Suppressor macrophage (primary cell): ENCODE measurements at places on chromosomes 7 and 10.

DNA sequence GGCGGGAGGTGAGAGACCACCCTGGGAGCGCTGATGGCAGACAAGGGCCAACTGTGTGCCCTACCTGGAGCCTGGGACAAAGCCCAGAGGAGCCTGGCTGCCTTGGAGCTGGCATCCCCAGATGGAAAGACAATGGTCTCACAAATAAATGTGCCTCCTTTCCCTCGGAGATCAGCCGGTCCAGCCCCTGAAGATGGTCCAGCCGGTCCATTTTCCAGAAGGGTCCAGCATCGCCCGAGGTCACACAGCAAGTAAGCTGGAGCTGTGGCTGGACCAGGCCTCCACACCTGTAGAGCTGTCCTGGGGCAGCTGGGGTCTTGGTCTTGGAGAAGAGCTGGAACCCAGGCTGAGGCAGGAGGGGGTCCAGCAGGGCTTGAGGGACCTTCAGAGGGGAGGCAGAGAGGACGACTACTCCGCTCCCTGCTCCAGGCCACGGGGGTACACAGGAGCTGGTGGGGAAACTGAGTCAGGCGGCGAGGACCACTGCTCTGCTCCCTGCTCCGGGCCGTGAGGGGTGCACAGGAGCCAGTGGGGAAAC lies 3.6 kb downstream of the ELFN1 start:
- DNase-seq = no peak

- no peak for DNase-seq
These were observed 24.2 kb downstream of the PNLIPRP3 start for GRCh38 chr10:116451711-116452337.

DNA sequence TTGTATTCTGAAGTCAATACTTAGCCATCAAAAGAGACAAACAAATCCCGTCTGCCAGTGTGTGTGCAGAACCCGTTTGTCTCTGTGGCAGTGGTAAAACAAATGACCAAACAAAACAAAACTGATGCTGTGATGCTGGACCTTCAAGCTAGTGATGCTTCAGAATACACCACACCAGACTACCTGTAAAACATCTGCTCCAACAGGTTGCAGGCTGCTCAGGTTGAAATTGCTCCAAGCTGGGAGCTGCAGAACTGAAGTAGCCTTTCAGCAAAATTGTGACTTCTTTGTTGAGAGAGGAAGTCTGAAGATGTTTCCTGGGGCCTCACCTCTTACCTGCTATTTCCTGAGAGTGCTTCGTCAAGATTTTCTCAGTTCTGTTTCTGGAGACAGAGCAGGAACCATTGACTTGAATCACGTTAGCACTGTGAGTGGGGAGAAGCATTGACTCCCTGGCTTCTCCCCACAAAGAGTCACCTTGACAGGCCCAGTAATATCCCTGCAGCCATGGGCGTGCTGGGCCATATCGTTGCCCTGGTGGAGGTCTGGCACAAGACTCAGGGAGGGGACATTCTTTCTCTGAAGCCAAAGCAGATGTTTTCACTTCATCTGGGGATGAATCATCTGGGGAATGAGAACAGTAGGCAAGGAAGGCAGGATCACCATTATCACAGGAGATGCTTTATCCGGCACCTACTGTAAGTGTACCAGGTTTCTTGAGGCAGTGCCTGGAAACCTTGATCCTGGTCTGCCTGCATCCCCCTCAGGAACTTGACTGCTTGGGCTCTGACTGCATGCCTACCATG lies 80.2 kb downstream of the RBM20 start:
- no peak for DNase-seq

- DNase-seq = no peak
These were observed 51.4 kb downstream of the PKD1L1 start for GRCh38 chr7:47896809-47897423.

DNA sequence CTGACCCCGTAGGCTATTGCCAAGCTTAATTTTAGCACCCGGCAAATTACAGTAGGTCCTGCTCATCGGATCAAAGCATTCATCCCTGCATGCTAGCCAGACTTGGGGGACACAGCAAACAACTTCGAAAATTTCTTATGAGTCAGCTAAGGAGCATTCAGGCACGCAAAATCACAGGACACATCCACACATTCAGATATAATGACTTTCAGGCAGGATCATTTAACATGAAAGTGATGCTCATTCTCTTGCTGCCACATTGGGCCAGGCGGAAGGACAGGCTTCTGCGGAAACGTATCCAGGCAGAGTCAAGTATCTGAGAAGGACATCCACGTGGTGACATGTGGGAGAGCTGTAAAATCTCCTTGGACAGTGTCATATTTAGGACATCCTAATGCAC lies 474.0 kb upstream of the NRP1 start:
- no peak for DNase-seq

DNA sequence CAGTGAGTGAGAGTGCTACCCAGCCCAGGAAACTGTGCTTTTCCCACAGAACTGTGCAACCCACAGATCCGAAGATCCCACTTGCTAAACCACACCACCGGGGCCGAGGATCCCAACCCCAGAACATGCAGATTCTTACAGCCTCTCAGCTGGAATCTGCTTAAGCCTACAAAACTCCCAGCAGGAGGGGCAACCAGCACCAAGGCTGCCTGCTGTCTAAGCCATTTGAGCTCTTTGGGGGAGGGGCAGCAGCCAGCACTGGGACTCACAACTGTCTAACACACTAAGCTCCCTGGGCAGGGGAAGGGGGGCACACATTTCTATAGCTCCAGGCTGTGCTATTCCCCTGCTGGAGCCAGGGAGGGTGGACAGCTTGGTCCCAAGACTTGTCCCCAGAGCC lies 529.9 kb downstream of the XPNPEP1 start:
- DNase-seq = no peak

DNA sequence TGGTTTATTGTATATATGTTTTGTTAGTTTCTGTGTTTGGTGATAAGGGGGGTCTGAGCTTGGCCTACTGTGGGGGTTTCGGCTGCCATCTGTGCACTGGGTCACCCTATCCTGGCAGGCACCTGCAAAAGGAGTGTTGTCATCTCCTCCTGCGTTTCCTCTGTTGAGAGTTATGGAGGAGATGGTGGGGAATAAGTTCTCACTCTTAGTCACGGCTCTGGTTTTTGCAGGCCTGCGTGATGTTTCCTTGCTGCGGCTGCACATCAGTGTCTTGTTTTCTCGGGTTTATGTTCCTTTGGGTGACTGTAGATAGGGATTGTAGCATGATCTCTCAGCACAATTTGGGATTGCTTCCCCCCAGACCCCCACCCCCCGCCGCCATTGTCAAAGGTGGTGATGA lies 36.8 kb downstream of the CCM2 start:
- DNase-seq = no peak

- DNase-seq = no peak
These were observed 592.6 kb downstream of the REEP3 start for GRCh38 chr10:64113792-64114191.

DNA sequence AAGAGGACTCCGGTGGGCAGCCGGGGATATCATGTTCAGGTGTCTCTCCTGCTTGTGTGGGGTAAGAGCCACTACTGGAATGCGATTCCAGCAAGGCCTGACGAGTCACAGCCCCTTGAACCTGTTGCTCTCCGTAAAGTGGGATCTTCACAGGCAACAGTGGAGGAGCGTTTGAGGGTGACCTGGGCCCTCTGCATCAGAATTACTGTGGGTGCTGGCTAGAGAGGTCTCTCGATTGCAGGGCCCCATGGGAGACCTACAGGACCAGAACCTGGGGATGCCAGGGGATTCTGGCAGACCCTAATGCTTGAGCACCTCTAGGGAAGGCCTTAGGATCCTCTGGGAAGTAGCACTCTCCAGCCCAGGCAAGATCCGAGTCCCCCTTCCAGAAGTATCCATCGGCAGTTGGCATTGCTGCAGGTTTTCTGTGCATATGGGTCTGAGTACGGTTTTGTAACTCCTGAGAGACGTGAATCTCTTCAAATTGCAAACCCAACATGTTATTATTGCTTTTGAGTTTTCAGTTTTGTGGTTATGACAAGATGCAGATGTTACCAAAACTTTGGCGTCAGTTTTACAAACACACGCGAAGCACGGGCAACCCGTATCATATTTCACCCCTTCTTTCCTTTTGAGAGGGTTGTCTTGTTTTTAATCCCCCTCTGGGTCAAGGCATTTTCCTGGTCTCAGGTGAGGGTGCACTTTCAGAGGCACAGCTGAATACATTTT lies 4.6 kb downstream of the MGMT start:
- DNase-seq = no peak

DNA sequence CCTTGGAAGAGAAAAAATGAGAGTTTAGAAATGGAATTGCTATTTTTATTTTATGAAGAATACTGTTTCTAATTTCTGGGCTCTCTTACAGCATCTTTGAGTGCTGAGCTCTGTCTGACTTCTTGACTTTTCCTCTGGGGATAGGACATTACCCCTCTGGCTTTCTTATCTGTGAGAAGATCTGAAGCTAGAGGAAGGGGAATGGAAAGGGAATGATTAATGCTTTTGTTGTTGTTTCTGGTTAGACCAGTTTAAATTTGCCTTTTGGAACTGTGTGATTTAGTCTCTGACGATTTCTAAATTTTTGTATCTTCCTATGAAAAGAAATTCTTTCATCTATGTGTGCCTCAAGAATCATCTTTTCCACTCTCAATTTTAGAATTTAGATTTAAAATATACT lies 811.4 kb downstream of the REEP3 start:
- DNase-seq = no peak

GRCh38 chr7:149662591-149663095 lies 110.7 kb downstream of the ZNF467 start:
- DNase-seq = peak; percentile 87

DNA sequence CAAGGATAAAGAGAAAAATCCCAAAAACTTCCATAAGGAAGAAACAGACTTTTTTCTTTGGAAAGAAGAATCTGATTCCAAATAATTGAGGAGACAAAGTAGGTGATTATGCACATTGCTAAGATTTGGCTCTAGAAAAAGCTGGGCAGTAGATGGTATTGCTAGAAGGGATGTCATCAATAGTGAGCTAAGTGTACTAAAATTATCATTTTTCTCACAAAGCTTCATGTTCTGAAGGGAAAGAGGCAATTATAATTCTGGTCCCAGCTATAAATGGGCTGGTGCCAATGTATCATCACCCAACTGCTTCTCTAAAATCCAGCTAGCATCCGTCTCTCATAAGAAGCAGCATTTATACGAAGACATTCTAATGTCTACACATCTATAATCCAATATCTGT lies 23.9 kb downstream of the STEAP1 start:
- no peak for DNase-seq

- DNase-seq = no peak
These were observed 19.1 kb downstream of the TSPAN14 start for GRCh38 chr10:80473096-80473657.

- DNase-seq = no peak
These were observed 20.9 kb downstream of the ANKRD7 start for GRCh38 chr7:118245267-118246040.

DNA sequence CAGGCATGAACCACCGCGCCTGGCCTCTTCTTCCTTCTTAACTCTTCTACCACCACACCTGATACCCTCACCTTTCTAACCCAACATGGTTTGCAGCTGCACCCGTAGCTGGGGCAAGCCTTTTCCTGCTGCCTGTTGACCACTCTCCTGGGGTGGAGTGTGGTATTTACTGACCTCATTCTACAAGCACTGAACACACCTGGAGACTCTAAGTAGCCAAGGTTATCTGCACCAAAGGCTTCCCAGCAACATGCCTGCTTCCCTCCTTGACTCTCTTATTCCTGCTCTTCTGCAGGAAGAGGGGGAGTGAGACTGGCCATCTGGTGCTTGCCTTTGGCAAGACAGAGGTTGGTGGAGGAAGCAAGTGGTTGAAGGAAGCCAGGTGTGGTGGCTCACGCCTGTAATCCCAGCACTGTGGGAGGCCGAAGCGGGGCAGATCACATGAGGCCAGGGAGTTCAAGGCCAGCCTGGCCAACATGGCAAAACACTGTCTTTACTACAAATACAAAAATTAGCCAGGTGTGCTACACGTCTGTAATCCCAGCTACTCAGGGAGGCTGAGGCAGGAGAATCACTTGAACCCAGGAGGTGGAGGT lies 10.1 kb downstream of the ACTR1A start:
- no peak for DNase-seq

- DNase-seq = no peak
These were observed 105.6 kb downstream of the NSUN6 start for GRCh38 chr10:18545621-18546305.

- DNase-seq = peak; percentile 58
These were observed at the start of gene HDAC9 for GRCh38 chr7:18495412-18496340. Gene HDAC9 (plus strand): TSS chr7:18495749. CDS start chr7:18496303, 554 bp downstream.

- no peak for DNase-seq
These were observed 57.9 kb upstream of the RNF32 start for GRCh38 chr7:156582591-156583123.

DNA sequence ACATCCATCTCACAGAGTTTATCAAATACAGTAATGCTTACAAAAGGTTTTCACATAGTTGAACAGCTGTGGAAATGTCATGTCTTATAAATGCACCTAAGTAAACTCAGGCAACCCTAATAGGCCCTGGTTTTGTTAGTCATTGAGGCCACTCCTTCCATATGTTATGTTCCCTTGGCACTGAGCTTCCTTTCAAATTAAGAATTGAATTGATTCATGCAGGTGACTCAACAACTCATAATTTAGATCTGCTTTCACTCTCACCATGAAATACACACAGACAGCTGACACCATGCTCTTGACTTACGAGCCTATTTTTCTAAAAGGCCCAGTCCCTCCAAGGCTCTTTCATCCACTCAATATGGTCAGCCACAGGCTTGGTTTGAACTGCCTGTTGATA lies 476.9 kb downstream of the KCNMA1 start:
- DNase-seq = no peak

- DNase-seq = no peak
These were observed 427.4 kb downstream of the PLXNA4 start for GRCh38 chr7:132148876-132149275.

- no peak for DNase-seq
These were observed 100.8 kb downstream of the MICALL2 start for GRCh38 chr7:1358376-1359050.

GRCh38 chr7:133703547-133703946 lies 423.6 kb upstream of the LRGUK start:
- no peak for DNase-seq

- no peak for DNase-seq
These were observed 135.2 kb upstream of the PRSS1 start for GRCh38 chr7:142614116-142614515.

DNA sequence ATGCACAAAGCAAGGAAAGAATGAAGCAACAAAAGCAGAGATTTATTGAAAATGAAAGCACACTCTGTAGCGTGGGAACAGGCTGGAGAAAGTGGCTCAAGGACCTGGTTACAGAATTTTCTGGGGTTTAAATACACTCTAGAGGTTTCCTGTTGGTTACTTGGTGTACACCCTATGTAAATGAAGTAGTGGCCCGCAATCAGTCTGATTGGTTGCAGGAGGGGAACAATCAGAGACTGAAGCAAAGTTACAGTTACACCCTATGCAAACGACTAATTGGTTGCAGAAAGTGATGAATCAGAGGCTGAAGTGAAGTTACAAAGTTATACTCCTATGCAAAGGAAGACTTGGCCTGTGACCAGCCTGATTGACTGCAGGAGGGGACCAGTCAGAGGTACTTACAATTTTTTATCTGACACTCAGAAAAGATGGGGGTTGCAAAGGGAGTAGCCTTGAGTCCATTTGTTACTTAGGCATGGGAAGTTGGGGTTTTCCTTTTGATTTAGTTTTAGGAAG lies 3.6 kb upstream of the MTPN start:
- peak; percentile 84 for DNase-seq
